ENCODE measurements at places on chromosomes 7 and 10. TPM values are rescaled to one million over a fixed set of nuclear protein-coding genes. Genes with fewer than 3 reads are reported as not detected.

DGKI gene
- total RNA-seq, result not detected

SLK gene
- 52.1 TPM for total RNA-seq

CCDC136 gene
- 0.61 TPM for total RNA-seq

SAP25 gene
- total RNA-seq, result 0.49 TPM

ATXN7L1 gene
- 6.6 TPM for total RNA-seq

INA gene
- 0.24 TPM for total RNA-seq

DNAH11 gene
- 0.62 TPM for total RNA-seq

OR6B1 gene
- not detected for total RNA-seq

SUN3 gene
- total RNA-seq, result not detected

LRRC17 gene
- not detected for total RNA-seq

POT1 gene
- total RNA-seq, result 5.6 TPM

NANOS1 gene
- total RNA-seq, result 13.4 TPM

VSTM2A gene
- not detected for total RNA-seq

FZD8 gene
- total RNA-seq, result 3.0 TPM

PRKCQ gene
- total RNA-seq, result 70.7 TPM

EN2 gene
- total RNA-seq, result 0.59 TPM

SLC26A4 gene
- total RNA-seq, result 0.09 TPM
